ENCODE measurements at places on chromosomes 3 and 15. TPM values are rescaled to one million over a fixed set of nuclear protein-coding genes. Genes with fewer than 3 reads are reported as not detected.

GRCh38 chr3:76715426-76715825 is 324.5 kb upstream of the ROBO2 start:
- DNase-seq = no peak

The ARGFX gene
- total RNA-seq = not detected

GRCh38 chr15:41940441-41940857 is 31.9 kb downstream of the EHD4 start:
- DNase-seq = peak; percentile 97

The TLR9 gene
- not detected for total RNA-seq

Data from HT1080 (cell line).